Psoas muscle (tissue), 8 donors: ENCODE measurements at places on chromosomes 11 and 22.

- DNase-seq, result no peak
Observed at GRCh38 chr11:62669420-62670161, 1.9 kb upstream of the UQCC3 start.

DNA sequence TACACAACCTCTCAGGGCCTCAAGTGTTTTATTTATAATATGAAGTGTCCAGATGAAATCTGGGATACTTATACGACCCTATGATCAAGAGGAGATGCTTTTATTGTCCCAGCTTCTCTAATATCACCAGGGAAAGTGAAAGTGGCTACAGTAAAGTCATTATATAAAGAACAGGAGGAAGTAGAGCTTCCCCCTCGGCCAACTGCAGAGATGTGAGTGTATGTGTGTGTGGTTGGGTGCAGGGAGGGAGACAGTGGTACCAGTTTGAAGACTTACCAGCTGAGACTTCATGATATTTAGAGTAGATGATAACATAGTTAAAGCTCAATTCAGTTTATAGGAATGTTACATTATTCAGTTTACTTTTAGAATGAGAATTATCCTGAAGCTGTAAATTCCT is 373.6 kb upstream of the DDI1 start:
- DNase-seq, result no peak

DNA sequence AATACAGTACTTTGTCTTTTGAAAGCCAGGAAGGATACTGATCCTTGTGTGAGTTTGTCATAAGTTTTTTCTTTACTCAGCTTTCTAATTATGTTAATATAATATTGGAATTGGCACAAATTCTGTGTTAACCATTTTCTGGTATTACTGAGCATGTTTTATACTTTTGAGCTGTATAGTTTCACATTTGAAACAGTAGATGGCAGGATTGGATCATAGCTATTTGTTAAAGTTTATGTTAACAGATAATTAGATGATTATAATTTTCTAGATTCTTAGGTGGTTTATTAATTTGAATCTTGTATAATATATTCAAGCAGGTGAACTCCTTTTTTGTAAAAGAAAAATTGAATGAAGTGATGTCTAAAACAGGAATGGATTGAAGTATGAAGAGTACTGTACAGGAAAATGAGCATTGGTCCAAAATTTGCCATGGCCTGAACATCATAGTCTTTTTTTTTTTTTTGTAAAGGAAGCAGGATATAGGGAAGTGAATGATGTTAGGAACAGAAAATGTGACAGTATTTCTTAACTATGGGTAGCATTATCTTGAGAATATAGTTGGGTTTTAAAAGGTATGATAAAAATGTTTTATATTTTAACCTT is 102.0 kb downstream of the CYP2R1 start:
- DNase-seq, result no peak

GRCh38 chr11:24238771-24239645 is 257.8 kb upstream of the LUZP2 start:
- no peak for DNase-seq

DNA sequence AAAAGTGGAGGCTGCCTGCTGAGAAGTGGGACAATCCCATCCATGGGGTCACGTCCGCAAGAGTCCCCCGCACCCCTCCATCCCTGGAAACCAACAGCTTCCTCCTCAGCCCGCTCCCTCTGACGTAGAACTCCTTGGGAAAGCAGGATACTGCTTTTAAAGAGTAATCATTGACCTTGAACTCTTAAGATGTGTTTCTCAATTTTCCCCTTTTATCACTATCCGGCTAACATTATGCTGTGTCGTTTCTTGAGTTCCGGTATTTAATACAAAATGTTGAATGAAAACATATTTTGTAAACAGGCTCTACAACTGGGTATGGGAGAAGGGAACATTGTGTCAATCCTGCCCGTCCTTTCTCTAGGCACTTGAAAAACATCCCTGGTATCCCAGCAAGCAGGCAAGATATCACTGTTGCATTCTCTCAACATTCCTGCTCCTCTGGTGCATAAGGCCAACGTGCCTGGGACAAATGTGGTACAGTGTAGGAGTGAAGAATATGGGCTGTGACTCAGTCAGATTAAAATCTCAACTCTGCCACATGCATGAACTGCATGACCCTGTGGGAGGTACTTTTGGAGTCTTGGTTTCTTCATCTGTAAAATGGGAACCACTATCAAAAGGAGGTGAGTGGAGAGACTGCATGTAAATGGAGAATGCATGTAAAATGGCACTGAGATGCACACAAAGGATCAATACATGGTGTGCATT is 52.8 kb downstream of the WT1 start:
- no peak for DNase-seq

GRCh38 chr22:41469218-41469851 is 418 bp downstream of the ACO2 start:
- peak; percentile 75 for DNase-seq

DNA sequence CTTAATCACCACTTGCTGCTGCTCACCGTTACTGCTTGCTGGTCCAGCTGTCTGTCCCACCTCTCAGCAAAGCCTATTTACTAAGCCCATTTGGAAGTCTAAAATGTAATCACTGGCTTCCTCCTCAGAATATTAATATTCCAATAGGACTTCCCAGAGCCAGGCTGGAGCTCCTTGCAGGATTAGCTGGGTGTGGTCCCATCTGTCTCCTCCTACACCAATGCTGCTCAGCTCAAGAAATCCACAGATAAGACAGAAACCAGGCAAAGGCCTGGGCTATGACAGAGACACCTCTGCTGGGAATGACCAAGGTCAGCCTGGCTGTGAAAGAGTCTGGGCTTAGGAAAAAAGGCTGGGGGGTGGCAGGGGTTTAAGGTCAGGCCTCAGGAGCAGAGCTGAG is 317.8 kb downstream of the BUD13 start:
- no peak for DNase-seq

DNA sequence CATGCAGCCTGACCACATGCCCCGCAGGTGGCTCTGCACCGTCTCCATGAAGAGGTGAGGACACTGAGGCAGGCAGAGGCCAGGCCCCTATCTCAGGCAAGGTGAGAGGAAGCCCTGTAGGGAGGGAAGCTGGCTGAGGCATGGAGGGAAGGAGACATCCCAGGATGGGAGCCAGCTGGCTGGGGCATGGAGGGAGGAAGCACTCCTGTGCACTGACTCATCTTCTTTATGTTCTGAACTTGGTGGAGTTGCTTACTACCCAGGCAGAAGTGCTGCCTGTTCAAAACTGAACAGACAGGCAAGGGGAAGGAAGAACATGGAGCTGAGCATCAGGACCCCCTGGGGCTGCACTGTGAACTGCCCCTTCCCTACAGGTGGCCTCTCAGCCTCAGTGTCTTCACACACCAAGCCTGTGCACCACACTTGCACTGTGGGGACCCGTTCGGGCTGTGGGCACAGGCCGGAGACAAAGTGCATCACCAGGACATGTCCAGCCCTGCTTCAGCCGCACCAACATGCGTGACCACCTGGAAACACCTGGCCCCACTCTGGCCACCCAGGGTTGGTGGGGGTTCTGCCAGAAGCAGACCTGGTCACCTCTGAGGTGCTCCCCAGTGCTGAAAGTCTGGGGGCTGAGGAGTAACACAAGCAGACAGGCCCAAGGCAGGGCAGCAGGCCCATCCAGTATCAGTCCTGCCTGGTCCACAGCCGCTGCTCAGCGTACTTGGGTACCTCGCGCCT is 55.5 kb downstream of the DGCR2 start:
- peak; percentile 72 for DNase-seq

- DNase-seq, result no peak
Observed at GRCh38 chr11:72793076-72793424, 797 bp downstream of the STARD10 start.

- DNase-seq, result no peak
Observed at GRCh38 chr11:25899617-25900160, 432.2 kb upstream of the ANO3 start.

GRCh38 chr11:17673951-17674350 is 45.4 kb upstream of the MYOD1 start:
- DNase-seq, result no peak

- DNase-seq, result no peak
Observed at GRCh38 chr22:33299245-33299956, 241.2 kb upstream of the SYN3 start.

- DNase-seq, result no peak
Observed at GRCh38 chr22:40107244-40107643, 70.5 kb upstream of the TNRC6B start.

GRCh38 chr22:46290843-46291785 is 5.6 kb upstream of the GTSE1 start:
- DNase-seq, result no peak

DNA sequence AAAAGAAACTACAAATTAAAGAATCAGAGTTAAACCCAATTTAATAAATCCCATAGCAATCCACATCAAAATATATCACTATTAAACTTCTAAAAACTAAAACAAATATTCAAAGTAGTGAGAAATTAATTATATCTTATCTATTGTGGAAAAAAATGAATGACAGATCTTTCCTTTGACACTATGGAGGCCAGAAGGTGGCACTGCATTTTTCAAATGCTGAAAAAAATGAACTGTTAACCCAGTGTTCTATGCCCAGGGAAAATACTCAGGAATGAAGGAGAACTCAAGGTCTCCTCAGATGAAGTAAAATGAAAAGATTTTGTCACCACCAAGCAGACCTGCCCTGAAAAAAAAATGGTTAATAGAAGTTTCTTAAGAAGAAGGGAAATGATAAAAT is 27.7 kb downstream of the TYR start:
- no peak for DNase-seq

DNA sequence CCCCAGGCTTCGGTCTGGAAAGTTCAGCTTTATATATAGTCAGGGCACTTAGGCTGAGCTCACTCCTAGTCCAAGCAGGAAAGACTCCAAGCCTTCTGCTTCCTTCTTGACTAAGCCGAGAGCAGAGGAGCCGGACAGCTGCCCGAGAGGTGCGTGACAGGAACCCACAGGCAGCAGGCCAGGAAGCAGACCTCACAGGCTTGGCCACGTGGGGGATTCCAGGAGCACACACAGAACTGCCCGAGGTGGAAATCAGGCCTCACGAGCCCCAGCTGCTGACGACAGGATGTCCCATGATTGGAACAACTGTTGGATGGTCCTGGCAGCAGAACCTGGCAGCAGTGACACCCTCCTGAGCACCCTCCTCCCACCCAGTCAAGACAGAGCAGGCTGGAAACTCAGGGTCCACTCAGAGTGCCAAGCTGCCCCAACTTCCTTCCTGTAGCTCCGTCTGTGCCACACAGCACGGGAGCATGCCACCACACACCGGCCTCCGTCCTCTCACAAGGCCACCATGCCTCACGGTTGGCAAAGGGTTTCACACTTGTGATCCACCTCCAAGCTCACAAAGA is 5.4 kb downstream of the PLA2G6 start:
- peak; percentile 90 for DNase-seq

DNA sequence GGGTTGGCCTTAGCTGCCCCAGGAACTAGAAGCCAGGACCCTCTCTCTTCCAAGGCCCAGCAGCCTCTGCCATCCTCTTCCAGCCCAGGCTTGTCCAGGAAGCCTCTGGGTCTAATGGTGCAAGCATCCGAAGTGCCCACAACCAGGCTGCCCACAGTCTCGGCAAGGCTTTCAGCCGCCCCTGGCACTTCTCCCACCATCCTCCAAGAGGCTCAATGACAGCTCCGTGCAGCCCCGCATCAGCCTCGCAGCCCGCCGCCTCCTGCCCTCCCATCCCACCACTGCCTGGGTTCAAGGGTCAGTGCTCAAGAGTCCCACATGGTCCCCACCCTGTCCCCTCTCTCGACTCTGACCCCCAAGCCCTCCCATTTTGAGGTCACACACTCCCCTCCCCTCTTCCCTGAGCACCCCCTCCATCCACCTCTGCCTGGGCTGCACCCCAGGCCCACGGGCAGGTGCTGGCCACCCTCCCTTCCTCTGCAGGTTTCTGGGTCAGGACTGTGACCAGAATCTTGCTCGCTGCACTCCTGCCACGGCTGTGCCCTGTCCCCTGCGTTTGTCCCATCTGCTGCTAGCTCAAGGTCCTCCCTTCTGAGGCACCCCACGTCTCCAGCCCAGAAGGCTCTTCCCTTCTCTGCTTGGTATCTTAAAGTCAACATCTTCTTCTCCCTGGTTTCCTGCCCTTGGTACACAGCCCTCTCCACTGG is 17.2 kb downstream of the IFITM10 start:
- DNase-seq, result no peak

DNA sequence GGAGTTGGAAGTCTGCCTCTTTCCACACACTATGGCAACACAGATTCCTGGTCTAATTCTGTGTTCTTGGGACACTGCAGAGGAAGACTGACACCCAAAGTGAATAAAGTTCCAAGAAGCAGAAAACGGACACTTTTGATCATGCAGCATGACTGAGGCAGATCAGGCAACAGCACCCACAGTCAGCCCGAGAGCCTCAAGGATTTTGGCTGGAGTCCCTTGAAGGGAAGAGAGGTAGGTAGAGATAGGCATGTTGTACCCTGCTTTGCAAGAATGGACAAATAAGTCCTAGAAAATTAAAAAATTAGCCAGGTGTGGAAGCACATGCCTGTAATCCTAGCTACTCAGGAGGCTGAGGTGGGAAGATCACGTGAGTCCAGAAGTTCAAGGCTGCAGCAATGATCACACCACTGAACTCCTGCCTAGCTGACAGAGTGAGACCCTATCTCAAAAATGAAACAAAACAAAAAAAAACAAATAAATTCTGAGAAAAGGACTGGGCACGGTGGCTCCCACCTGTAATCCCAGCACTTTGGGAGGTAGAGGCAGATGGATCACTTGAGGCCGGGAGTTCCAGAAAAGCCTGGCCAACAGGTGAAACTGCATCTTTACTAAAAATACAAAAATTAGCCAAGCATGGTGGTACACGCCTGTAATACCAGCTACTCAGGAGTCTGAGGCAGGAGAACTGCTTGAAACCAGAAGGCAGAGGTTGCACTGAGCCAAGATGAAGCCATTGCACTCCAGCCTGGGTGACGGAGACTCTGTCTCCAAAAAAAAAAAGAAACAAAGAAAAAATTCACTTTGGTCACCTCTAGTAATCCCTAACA is 6.9 kb downstream of the SLC43A1 start:
- DNase-seq, result no peak

- no peak for DNase-seq
Observed at GRCh38 chr11:90803831-90804230, 581.0 kb upstream of the CHORDC1 start.

- DNase-seq, result no peak
Observed at GRCh38 chr22:23083315-23084021, 13.1 kb downstream of the GNAZ start.

GRCh38 chr11:69466039-69466438 is 15.4 kb upstream of the LINC01488 start:
- DNase-seq, result no peak

DNA sequence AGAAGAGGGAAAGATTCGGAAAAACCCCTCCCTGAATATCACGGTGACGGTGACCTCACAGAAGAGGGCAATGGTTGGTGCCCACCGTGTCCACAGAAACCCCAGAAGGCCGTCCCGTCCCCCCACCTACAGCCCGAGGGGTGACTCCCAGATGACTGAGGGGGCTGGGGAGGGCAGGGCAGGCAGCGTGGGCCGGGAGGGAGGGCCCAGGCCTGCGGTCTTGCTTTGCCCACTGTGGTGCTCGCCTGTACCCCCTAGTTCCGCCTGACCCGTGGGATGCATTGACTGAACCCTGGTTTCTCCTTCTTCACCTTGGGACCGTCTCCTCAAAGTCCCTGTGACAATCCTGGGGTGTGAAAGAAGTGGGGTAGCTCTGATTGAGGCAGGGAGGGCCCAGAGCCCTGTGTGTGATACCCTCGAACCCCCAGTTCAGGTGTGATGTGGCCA is 526.7 kb downstream of the BRD1 start:
- DNase-seq, result no peak

- DNase-seq, result no peak
Observed at GRCh38 chr11:119791047-119791446, 62.0 kb upstream of the NECTIN1 start.

GRCh38 chr11:31817621-31818424 is 6.7 kb upstream of the PAX6 start:
- DNase-seq, result no peak

- DNase-seq, result no peak
Observed at GRCh38 chr11:134032043-134032442, 36.8 kb upstream of the JAM3 start.
